Stimulated activated naive CD4-positive, alpha-beta T cell (primary cell): ENCODE measurements at places on chromosomes 2 and 18.

DNA sequence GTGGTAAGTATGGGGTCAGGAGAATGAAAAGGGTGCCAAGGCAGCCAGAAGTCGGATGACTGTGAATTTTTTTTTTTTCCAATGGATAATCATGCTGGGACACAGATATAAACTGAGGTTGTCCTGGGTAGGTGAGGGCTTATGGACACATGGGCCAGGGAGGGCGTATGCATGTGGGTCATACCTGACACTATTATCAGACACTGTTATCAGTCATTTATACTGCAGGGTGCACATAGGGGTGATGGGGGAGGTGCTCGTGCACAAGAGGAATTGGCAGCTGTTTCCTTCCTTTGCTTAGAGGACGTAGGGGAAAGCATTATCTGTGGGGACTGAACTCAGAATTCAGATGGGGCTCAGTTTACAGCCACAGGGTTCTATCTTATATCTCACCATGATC lies 10.1 kb downstream of the CTIF start:
- DNase-seq = no peak

DNA sequence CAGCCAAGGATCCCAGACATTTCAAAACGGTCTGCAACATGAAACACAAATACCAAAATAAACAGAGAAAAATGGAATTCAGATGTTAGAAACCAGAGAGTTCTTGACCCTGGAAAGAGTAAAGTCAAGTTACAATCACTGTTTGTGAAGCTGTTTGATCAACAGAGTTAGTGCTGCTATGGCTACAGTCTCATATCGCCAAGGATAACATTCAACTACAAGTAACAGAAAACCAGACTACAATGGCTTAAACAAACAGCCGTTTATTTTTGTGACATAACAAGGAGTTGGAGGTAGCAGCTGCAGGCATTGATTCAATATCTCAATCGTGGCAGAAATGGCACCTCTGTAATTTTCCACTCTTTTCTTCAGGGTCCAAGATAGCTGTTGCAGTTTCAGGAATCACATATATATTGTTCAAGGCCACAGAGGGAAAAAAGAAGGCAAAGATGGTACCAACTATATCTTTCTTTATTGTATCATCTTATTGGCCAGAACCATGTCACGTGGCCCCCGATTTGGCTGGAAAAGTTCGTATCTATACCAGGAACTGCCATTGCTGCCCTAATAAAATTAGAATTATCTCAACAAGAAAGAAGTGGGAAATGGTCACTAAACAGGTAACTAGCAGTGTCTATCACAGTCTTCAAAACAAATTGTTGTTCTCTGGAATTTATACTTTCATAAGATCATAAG lies 17.7 kb upstream of the HNRNPLL start:
- no peak for DNase-seq

GRCh38 chr18:62262061-62262460 lies 63.0 kb upstream of the TNFRSF11A start:
- DNase-seq = no peak

- DNase-seq = no peak
These were observed 315.4 kb downstream of the CDH7 start for GRCh38 chr18:66066191-66066590.

GRCh38 chr2:231535961-231536360 lies 5.7 kb upstream of the NMUR1 start:
- DNase-seq = no peak

GRCh38 chr2:216787851-216788540 lies 71.9 kb downstream of the TNP1 start:
- no peak for DNase-seq

GRCh38 chr2:99613980-99614379 lies 124.2 kb upstream of the REV1 start:
- DNase-seq = no peak

DNA sequence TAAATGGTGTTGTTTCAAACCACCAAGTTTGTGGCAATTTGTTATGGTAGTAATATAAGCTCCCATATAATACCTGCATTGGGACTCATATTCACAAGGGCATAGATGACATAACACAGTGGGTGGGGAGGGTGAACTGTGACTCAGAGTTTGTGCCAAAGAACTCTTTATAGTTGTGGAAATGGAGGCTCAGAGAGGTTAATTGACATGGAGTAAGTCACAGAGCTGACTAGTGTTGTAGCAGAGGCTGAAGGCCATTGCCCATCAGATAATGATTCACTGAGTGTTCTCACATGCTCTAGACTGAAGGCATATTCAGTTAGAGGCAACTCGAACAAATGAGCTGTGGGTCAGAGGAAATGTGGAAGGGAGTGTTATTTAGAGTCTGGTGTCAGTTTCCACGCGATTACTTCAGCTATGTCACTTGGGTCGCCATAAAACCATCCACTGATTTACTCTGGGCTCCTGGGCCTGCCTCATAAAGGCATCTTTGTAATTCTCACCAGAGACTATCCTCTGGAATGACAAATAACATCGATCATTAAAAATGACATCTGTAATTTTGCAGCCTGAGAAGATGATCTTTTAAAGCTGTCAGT lies 264.7 kb downstream of the CCDC85A start:
- no peak for DNase-seq

- DNase-seq = no peak
These were observed 594 bp downstream of the RAD51AP2 start for GRCh38 chr2:17517481-17518211.

DNA sequence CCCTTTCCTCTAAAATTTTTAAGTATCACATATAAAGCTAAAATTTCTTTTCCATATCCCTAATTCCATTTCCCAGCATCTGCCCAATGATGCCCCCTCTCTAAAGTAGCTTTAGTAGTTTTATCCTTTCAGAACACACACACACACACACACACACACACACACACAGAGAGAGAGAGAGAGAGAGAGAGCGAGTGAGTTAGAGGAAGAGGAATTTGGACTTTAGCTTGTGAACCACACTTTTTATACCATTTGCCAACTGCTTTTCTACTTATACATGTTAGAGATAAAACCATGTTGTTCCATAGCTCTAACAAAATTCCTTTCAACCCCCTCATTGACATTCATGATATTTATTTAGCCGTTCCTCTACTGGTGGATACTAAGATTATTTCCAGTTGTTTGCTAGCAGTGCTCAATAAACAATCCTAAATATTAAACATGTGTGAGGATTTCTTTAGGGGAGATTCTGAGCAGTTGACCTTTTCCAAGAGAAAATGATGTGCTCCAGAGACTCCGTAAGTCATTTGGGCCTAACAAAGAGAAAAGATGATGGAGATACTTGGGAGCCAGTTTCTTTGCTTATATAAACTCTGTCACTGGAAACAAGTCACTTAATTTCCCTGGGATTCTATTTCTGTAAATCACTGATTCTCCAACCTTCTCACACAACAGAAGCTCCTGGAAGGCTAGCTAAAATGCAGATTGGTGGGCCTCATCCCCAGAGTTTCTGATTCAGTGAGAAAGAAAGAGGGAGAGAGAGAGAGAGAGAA lies 229.7 kb upstream of the SP5 start:
- no peak for DNase-seq

DNA sequence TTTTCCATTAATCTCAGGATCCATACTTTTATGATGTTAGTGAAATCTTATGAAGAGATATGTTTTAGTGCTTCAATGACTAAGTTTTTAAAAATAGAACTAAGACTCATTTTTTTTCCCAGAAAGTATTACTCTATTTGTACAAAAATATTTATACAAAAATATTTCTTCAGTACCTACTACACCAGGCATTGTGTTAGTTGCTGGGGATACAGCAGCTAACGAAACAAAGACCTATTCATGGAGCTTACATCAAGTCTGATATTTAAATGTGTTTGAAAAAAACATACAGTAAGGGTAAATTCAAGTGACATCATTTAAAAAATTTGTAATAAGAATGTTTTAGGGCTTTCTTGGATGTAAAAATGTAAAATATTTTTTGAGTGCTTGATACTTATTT lies 11.6 kb downstream of the VAPA start:
- DNase-seq = no peak

- no peak for DNase-seq
These were observed 46.6 kb downstream of the THUMPD2 start for GRCh38 chr2:39732482-39732881.

GRCh38 chr2:233780771-233781170 lies 2.6 kb downstream of the MROH2A start:
- no peak for DNase-seq

- DNase-seq = no peak
These were observed 158.3 kb downstream of the GULP1 start for GRCh38 chr2:188449971-188450370.

DNA sequence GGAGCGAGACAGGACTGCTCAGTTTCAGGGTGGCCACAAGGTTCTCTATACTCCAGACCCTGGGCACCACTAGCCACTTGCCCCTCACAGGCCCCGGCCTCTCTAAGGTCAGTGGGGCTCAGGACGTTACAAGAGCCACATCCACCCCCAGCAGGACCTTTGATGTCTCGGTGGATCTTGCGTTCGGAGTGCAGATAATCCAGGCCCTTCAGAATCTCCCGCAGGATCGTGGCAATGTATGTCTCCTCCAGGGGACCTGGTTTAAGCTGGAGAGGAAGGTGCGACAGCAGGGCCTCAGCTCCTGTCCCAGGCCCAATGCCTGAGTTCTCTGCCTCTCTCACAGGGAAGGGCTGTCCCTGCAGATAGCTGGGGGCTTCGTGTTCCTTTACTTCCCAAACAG lies 8.4 kb downstream of the STK25 start:
- DNase-seq = no peak

GRCh38 chr2:237643582-237644380 lies 16.4 kb downstream of the LRRFIP1 start:
- DNase-seq = no peak

DNA sequence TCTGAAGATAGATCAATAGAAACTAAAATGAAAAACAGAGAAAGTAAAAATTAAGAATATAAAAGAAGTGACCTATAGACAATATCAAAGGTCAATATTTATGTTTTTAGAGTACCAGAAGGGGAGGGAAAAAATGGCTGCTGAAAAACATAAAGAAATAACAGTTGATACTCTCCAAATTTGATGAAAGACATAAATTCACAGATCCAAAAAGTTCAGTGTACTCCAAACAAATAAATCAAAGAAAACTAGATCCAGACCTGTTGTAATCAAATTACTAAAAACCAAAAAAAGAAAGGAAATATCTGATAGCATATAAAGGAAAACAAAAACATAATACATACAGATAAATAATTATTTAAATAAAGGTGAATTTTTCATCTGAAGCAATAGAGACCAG lies 1689.1 kb upstream of the TMEFF2 start:
- no peak for DNase-seq

DNA sequence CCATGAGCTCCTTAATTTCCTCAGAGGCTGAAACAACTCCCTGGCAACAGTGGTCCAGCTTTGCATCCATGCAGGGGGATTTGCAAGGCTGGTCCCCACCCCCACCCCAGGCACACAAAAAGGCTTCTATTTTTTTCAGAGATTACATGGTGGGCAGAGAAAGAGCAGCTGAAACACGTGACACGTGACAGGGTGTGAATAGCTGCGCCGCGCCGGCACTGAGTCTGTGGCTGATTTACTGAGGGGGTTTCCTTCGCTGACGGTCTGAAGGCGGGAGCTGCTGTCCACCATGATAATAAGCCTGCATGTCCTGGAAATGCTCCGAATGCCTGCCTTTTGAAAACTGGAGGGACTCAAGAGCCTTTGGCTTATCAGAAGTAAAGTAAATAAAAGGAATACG lies 50.7 kb upstream of the APCDD1 start:
- no peak for DNase-seq

- DNase-seq = no peak
These were observed 316.1 kb upstream of the MMADHC start for GRCh38 chr2:149903626-149904025.

DNA sequence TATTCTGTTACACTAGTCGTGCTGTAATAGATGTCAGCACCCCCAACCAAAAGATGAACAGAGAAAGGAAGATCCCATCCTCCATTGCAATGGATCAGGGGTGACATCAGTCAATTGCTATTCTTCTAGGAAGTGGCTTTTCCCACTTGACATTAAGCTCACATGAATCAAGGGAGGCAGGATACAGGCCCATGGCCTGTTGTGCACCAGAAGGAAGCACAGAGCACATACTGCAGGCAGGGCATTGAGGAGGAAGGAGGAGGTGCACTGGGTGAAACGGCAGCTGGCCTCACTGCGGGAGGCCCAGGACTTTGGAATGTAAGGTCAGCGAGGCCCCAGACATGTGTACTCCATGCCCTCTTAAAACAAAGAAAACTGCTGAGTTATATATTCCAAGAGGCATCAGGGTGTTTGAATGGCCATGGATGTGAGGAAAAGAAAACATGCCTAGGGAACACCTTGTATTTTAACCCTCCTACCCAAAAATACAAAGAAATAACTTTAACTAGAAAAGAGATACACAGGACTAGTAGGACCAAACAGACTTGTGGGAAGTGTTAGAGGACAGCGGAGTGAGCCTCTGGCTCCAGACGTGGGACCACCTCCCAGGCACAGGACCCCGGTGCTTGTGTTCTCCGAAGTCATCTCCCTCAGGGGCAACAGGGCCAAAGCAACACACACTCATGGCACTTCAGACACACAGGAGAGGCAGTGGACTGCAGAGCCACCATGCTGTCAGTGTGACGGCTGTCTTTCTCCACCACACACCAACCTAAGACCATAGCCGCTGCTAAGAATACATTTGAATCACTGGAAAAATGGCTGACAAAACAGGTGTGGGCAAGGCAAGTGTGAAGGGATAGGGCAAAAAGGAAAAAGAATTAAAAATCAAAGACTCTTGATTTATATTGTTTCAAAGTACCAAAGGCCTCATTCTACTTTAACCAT lies 51.4 kb upstream of the RIOK3 start:
- DNase-seq = no peak

DNA sequence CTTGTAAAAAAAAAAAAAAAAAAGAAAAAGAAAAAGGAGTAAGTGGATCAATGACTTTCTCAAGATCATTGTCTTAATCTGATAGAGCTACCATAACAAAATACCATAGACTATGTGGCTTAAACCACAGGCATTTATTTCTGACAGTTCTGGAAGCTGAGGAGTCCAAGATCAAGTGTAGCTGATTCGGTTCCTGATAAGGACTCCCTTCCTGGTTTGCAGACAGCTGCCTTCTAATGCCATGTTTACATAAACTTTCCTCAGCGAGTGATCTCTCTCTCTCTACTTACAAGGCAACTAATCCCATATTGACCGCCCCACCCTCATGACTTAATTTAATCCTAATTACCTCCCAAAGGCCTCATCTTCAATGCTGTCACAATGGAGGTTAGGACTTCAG lies 36.5 kb upstream of the SIX2 start:
- no peak for DNase-seq

GRCh38 chr2:231940795-231941194 lies 14.6 kb upstream of the NPPC start:
- no peak for DNase-seq
